ENCODE measurements at places on chromosomes 3 and 15.

DNA sequence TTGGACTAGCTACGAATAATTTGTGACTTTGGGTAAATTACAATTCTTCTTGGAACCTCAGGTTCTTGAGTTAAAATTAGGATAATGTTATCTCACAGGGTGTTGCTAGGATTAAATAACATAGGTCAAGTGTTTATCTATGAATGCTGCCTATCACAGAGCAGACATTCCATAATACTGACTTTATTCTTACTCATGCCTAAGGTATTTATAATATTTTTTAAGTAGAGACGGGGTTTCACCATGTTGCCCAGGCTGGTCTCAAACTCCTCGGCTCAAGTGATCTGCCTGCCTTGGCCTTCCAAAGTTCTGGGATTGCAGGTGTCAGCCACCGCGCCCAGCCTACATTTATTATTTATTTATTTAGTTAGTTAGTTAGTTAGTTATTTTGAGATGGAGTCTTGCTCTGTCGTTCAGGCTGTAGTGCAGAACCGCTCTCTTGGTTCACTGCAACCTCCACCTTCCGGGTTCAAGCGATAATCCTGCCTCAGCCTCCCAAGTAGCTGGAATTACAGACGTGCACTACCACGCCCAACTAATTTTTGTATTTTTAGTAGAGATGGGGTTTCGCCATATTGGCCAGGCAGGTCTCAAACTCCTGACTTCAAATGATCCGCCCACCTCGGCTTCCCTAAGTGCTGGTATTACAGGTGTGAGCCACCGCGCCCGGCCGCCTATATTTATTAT is 741 bp upstream of the ZNF106 start:
- DNase-seq, result no peak

- DNase-seq, result no peak
Measured at GRCh38 chr3:178671791-178672190, 135.6 kb downstream of the KCNMB2 start.

GRCh38 chr3:23738944-23739343 is 66.8 kb upstream of the UBE2E1 start:
- DNase-seq, result no peak

DNA sequence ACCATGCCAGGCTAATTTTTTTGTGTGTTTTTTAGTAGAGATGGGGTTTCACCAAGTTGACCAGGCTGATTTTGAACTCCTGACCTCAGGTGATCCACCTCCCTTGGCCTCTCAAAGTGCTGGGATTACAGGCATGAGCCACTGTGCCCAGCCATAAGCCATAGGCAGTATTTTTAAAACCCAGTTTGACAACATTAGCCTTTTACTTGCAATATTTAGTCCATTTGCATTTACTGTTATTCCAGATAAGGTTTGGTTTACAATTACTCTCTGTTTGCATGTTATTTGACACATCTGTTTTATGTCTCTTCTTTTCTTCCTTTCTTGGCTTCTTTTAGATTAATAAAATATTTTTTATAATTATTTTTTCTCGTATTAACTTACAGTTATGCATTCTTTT is 83.6 kb upstream of the EPHB3 start:
- DNase-seq, result no peak

Measured in WERI-Rb-1 (cell line).